GM03348 (cell line): ENCODE measurements at places on chromosomes 6 and 20.

DNA sequence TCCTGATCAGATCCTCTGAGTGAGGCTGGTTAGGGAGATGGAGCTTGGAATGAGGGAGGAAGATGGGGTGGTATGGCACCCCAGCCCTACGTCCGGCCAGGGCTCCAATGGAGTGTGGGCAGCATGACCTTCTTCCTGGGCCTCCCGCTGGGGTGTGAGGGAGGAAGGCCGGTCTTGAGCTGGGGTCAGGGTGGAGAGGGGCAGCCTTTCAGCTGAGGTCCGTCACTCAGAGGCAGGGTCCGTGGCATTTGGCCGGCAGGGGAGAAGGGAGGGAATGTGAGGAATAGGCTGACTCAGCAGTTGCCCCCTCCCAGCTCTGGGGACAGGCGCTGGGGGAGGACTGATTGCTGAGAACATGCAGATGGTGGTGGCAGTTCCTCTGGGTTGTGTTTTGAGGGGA lies 25.5 kb upstream of the VEGFA start:
- DNase-seq, result no peak

DNA sequence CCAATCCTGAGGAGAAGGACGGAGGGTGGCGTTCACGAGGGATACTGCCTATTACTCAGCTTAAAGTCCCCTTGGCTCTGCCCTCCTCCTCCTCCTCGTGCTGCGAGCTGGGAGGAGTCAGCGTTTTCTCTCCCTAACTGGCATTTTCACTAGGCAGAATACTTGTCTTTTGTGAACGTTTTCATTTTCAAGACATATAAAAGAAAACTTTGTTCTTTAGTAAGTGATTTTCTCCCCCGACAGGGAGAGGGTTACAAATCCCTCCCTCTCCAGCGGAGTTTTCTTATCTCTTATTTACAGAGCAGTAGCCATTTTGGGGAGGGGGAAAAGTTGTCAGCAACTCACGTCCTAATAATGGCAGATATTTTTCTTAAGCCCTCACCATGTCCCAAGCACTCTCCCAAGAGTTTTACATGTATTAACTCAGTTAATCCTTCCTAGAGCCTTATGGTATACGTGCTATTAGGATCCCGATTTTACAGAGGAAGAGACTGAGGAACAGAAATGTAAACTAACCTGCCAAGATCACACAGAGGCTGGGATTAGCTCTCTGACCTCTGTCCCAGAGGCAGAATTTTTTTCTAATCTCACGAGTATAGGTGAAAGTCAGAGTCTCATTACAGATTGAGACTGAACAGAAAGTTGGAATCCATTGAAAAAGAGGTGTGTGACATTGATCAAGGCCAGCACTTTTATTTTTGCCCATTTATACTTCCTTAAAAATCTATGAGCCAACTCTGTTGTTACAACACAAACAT lies 30.0 kb upstream of the ZNF217 start:
- DNase-seq, result peak; percentile 80

DNA sequence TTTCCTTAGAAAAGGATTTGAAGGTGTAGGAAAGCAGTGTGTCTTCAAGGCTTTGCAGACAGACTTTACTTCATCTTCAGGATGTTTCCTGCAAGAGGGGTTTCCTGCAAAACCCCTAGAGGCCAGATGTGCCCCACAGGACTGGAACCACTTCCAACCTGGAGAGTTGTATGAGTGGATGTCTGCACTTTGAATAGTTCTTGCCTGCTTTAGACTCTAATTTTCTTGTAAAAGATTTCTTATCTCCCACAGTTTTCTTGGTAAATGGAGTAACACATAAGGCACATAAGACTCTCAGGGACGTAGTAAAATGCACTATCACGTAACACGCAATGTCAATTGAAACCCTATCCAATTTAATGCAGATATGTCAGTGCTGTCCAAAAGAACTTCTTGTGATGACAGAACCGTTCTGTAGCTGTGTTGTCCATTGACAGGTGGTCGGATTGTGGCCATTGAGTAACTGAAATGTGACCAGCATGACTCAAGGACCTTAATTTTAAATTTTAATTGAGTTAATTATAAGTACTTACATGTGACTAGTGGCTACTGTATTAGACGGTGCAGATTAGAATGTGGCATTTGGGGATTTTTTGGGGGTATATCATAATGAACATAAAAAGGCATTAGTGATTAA lies 118.7 kb downstream of the JARID2 start:
- no peak for DNase-seq

- DNase-seq, result no peak
Observed at GRCh38 chr20:23061262-23061661, 11.8 kb upstream of the THBD start.

DNA sequence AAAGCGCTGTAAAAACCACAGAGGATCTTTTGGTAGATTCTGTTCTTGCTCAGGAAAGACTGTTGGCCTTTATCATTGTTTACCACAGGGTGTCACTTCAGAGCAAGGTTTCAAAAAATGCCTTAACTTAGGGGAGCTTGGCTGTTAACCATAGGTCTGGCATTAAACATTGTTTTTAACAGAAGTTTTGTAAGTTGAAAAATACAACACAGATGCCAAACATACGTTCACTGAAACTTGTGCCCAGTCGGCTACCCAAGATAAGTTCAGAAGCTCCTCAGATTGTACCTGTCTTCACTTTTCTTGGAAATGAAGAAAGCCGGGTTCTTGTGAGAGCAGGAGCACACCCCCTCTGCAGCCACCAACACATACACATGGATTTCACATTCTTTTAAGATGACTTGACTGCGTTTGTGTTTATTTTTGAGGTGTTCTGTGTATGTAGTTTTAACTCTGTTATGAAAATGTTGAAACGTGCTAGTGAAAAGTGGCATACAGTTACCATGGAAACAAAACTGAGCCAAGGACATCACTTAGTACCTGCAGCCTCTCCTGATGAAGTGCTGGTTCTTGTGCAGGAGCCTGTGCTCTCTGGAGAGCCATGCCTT lies 64.9 kb downstream of the SYCP2L start:
- DNase-seq, result peak; percentile 71

- DNase-seq, result no peak
Observed at GRCh38 chr6:56869346-56869745, 85.6 kb upstream of the BEND6 start.

- DNase-seq, result no peak
Observed at GRCh38 chr6:74057326-74057725, 361.3 kb downstream of the CD109 start.

GRCh38 chr6:17907406-17908229 lies 79.8 kb downstream of the KIF13A start:
- DNase-seq, result peak; percentile 88

GRCh38 chr20:8647961-8648441 lies 420.9 kb upstream of the PLCB4 start:
- no peak for DNase-seq

DNA sequence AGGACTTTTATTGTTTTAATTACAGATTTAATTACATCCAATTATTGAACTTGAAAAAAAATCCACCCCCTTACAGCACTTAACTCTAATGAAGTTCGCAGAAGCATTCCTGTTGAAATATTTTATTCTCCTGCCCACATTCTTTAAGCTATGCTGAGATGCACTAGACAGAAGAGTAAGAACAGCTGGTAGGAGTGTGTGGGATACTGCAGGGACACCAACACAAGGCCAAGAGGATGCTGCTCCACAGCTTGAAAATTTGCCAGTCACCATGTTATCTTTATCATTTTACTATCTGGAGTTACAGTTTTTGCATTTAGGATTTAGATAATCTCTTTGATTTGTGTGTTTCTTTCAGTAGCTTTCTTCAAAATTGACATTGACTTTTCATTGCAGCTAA lies 180.7 kb downstream of the EPHA7 start:
- DNase-seq, result no peak

GRCh38 chr6:113701552-113702254 lies 155.4 kb upstream of the MARCKS start:
- DNase-seq, result no peak

GRCh38 chr20:17590245-17590644 lies 20.4 kb downstream of the DSTN start:
- DNase-seq, result no peak

DNA sequence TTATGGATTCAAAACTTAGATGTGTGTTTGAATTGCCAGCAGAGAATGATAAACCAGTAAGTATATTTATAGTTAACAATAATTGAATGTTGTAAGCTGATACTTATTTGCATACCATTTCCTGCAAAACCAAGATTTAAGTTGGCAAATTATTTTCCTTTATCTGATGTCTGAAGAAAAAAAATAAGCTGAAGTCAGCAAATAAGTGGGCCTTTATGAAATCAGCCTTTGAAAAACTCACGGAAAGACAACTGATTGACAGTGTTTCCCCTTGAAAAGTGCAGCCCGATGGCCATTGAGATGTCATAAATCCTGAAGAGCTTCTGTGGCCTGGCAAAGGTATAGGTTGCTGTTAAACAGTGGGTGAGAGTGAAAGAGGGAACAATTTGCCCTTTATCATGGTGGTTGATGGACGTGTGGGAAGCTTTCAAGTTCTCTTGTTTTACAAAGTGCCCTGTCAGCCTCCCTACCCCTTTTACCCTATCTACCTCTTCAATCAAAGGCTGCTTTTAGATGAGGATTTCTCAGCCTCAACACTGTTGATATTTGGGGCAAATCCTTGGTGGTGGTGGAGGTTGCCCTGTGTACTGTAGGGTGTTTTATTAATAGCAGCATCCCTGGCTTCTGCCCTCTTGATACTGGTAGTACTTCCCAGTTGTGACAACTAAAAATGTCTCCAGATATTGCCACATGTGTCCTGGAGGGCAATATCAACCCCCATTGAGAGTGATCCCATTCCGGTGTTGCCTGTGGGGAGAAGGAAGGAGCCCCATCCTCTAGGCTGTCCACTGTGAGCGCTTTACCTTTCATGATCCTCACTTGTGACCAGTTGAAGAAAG lies 50.2 kb downstream of the VAPB start:
- DNase-seq, result no peak

DNA sequence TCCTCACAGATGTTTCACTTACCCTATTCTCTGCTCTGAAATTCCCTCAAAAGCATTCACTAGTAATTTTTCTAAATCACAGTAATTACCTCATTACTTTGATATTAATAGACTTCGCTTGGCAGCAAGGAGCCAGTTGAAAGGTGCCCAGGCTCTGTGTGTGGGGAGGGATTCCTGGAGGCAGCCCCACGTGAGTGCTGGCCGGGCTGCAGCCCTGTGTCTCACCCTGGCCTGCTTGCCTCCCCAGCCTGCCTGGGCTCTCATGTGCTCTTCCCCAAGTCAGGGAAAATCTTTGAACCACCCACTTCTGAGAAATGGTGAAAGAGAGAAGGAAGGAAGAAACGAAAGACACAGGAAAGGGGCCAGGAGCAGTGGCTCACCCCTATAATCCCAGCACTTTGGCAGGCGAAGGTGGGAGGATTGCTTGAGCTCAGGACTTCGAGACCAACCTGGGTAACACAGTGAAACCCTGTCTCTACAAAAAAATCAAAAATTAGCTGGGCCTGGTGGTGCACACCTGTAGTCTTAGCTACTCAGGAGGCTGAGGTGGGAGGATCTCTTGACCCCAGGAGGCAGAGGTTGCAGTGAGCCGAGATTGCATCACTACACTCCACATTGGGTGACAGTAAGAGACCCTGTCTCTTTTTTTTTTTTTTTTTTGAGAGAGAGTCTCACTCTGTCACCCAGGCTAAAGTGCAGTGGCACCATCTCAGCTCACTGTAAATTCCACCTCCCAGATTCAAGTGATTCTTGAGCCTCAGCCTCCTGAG lies 20.0 kb upstream of the SNTA1 start:
- no peak for DNase-seq

DNA sequence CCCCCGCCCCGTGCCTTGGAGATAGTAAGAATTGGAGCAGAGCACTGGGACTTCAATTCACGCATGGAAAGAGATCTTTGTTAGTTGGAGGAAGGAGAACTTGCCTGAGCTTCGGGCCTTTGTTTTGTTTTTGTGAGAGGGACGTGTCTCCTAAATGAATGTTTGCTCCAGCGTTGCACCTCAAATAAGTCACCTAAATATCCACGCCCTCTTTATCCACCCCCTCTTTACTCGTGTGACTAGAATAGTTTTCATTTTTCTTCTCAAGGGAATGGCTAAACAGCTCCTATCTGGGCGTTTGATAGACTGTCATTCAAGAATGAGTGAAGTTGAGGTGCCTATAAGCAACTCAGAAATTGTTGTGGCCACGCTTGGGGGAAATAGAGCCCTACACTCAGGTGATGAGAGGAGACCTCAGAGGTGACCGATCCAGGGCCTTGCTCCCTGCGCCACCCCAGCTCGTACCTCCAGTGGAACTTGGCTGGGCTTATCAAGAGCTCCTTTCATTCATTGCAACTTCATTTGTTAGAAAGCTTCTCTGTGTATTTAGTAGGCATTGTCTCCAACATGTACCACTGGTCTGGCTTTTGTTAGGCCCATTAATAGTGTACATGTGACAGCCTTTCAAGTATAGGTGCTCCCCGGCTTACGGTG lies 861 bp downstream of the PCMTD2 start:
- DNase-seq, result no peak

DNA sequence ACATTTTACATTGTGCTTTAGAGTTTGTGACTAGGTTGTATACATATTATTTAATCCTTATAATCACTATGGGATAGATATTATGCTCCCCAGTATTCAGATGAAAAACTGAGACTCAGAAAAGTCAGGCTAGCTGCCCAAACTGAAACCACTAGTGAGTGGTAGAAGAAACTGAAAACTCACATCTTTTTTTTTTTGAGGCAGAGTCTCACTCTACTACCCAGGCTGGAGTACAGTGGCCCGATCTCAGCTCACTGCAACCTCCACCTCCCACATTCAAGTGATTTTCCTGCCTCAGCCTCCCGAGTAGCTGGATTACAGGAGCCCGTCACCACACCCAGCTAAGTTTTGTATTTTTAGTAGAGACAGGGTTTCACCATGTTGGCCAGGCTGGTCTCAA lies 22.2 kb downstream of the RNF24 start:
- no peak for DNase-seq

DNA sequence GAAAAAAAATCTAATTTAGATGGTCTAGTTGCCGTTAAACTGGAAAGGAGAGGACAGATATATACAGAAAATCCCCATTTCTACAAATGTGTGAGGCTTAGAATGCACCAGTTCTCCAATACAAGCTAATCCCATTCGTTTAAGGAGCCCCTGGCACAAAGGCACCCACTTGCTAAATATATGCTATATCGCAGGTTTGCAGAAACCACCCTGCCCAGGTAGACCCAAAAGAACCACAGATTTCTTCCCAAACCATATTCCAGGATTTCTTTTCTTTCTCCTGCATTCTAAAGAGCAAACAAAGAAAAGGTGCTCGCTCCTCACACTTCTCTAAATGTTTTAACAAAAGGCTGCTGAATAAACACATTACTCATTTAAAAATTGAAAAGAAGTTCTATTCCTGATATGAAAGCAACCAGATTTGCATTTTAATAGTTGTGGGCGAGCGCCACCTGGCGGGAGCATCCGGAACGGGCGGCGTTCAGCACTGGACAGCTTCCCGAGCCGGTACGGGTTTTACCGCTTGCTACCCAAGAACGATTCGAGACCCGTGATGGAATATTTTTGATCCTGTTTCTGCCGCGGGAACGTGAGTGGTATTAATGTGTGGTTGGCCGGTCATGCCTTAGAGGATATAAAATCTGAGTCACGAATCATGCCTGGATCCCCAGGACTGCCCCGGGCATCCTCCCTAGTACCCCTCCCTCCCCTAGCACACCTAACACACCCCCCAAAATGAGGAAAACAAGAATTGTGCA lies 2.1 kb downstream of the PTPRT start:
- peak; percentile 89 for DNase-seq

- no peak for DNase-seq
Observed at GRCh38 chr6:166281104-166281503, 27.1 kb downstream of the PRR18 start.

GRCh38 chr6:116564311-116564710 lies 7.0 kb upstream of the RWDD1 start:
- peak; percentile 40 for DNase-seq

GRCh38 chr6:148959008-148959407 lies 212.2 kb downstream of the UST start:
- no peak for DNase-seq

GRCh38 chr6:7165002-7165889 lies 57.5 kb downstream of the RREB1 start:
- DNase-seq, result no peak
